GM12865 (cell line): ENCODE measurements at places on chromosomes 13 and 19.

- DNase-seq, result no peak
Observed at GRCh38 chr13:49022472-49023144, 46.9 kb downstream of the FNDC3A start.

DNA sequence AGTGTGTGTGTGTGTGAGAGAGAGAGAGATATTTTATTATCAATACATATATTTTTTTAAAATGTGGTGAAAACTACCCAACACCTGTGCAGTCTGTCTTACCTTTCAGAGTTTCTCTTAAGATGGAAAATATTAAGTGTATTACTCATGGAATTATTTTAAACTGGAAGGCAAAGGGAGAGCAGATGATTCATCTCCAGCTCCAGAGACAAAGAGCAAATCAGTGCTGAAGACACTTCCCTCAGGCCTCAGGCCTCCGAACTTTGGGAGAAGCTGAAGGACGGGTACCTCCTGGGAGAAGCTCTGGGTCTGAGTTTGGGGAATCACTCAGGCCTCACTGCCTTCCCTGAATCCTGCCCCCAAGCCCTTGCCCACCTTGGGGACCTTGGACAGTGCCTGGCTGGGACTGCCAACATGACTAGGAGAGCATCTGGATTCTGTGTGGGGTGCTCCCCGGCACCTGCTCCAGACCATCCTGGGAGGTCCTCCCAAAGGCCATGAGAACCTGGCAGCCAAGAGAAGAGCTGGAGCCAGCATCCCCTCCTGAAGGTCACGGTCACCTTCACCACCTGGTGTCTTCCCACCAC is 170.4 kb upstream of the UBL3 start:
- no peak for DNase-seq

- DNase-seq, result peak; percentile 49
Observed at GRCh38 chr13:43057653-43058317, 34.4 kb downstream of the DNAJC15 start.

DNA sequence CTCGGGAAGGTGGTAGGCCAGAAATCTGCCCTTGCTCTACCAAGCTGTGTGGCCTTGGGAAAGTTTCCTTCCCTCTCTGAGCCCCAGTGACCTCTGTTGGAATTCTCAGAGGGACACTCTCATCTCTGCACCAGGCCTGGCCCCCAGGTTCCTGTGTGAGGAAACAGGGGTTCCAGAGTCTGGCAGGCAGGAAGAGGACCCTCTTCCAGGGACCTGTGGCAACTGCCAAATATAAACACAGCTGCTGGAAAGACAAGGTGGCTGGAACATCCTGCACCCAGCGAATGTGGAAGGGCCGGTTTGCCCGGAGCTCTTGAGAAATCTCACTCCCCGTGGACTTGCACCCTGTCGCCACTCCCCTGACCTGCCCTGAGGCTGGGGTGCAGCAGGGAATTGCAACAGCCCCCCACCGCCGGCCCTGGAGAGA is 52.8 kb downstream of the GADD45B start:
- DNase-seq, result no peak

DNA sequence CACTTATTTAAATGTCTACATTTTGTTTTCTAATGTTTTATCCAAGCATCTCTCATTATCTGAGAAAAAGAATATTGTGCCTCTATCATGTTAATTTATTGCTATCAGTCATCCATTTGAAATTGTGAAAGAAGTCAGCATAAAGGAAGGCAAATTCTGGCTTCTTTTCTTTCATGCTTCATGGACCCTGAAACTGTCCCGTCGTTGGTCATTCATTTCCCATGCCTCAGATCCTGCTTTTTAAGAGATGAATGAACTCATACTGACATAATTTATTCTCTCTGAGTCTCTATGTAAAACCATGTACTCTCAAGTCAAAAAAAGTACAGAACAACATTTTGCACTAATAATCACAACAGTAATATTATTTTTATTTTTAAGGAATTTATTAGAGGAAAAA is 2512.0 kb downstream of the PCDH9 start:
- DNase-seq, result no peak

- DNase-seq, result peak; percentile 61
Observed at GRCh38 chr13:28574617-28575142, 79.8 kb upstream of the FLT1 start.

DNA sequence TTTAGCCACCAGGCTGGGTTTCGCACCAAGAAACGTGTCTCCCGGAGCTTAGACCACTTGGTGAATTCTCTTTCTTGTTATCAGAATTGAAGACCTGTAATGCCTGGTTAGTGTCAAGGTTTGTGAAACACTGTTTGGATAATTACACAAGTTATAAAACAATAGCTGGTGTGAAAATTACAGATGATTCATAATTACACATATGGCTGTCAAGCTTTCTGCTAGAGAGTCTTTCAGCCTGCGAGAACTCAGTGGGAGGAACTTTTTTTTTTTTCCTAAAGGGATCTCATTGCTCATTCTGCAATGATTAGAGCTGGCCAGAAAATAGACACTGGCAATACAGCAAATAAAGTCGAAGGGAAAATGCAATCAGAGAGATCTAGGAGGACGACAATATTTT is 13.4 kb upstream of the KLK4 start:
- DNase-seq, result no peak

GRCh38 chr13:89541091-89542030 is 1806.1 kb upstream of the MIR17HG start:
- DNase-seq, result no peak

DNA sequence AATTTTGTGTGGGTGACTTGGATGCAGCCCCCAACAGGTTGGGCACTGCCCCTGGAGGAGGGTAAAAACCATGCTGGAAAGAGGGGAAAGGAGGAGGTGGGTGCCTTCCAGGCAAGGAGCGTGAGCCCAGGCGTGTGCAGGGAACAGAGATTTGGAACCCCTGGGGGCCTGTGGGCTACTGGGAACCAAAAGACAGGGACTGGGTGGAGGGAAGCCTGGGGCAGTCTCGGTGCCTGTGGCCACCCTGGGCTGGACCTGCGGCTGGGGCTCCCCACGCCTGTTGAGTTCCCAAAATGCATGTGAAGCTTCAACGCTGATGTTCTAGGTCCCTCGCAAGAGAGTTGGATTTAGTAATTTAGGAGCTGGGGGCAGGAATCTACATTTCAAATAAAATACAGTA is 24.8 kb downstream of the GGACT start:
- no peak for DNase-seq

GRCh38 chr19:45711851-45712698 is 18.6 kb downstream of the FBXO46 start:
- no peak for DNase-seq
